ENCODE measurements at places on chromosomes 7 and 10.

- no peak overlapping the region for H3K27ac ChIP-seq
- no peaks in the 10 kb centered on the region for H3K36me3 ChIP-seq
- no peaks in the 10 kb centered on the region for H3K27me3 ChIP-seq
Observed at GRCh38 chr10:133115976-133116375, 28.3 kb downstream of the ADGRA1 start.

DNA sequence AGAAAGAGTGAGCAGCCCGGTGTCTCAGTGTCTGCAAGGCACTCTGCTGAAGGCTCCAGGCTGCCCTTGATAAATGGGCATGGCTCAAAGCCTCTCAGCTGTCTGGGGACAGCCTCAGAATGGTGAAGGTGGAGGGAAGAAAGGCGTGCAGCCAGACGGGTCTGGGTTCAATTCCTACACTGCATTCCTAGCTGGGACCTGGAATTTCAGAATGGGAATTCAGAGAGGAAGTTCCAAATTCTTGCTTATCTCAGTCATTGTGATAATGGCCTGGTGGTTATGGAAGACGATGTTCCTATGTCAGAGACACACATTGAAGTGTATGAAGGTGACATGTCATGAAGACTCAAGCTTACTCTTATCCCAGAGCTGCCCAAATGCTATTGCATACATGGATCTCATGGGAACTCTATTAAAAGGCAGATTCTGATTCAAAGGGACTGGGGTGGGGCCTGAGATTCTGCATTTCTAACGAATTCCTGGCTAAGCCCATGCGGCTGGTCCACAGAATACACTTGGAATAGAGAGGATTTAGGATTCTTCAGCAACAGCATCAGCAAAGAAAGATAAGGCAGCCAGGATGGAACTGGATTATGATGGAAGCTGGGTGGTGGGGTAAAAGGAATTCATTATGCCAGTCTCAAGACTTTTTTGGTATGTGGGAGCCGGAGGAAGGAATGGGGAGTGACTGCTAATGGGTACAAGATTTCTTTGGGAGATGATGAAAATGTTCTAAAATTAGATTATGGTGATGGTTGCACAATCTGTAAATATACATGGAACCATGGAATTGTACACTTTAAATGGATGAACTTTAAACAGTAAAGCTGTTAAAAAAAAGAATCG, 82.6 kb upstream of the ZMIZ1 start:
- no peaks in the 10 kb centered on the region for H3K36me3 ChIP-seq
- DNase-seq: no peak
- no peak overlapping the region for H3K4me3 ChIP-seq
- H3K4me1 ChIP-seq: no peaks in the 10 kb centered on the region

DNA sequence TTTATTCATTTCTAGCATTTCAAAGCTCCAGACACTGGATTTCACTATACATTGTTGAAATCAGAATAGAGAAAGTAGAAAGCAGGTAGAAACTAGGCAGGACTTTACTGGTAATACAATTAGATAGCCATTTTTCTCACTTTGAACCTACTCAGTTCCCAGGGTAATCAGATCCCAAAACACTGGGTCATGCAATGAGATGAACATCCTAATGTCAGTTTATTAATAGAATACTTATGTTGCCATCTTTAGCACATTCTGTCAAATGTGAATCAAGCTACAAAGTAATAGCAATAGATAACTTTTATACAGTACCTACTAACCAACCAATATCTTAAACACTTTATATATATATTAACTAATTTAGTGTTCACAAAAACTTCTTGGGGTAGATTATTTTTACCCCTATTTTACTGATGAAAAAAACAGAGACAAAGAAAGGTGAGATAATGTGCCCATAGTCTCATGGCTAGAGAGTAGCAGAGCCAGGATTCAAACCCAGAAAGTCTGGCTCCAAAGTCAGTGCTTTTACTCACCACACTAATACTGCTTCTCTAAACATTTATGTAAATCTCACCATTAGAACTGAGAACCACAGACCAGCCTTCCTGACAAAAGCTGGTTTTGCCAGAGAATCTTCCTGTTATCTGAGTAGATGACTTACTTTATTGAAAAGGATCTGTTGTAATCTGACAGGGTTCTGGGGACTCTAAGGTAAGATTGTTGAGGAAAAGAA, 153.8 kb upstream of the KAT6B start:
- no peaks in the 10 kb centered on the region for H3K27me3 ChIP-seq
- H3K4me1 ChIP-seq: no peaks in the 10 kb centered on the region
- no peak overlapping the region for H3K27ac ChIP-seq
- DNase-seq: no peak
- no peak overlapping the region for H3K4me3 ChIP-seq
- H3K36me3 ChIP-seq: no peaks in the 10 kb centered on the region

DNA sequence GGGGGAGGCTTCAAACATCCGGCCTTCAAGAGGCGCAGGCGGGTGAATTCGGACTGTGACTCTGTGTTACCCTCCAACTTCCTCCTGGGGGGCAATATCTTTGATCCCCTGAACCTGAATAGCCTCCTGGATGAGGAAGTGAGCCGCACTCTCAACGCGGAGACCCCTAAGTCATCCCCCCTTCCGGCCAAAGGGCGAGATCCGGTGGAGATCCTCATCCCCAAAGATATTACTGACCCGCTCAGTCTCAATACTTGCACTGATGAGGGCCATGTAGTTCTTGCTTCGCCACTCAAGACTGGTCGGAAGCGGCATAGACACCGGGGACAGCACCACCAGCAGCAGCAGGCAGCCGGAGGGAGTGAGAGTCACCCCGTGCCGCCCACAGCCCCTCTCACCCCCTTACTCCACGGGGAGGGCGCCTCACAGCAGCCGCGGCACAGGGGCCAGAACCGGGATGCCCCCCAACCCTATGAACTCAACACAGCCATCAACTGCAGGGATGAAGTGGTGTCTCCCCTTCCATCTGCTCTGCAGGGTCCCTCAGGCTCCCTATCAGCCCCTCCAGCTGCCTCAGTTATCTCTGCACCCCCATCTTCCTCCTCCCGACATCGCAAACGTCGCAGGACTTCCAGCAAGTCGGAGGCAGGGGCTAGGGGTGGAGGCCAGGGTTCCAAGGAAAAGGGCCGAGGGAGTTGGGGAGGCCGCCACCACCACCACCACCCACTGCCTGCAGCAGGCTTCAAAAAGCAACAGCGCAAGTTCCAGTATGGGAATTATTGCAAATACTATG, 1.1 kb downstream of the MEPCE start:
- no peaks in the 10 kb centered on the region for H3K36me3 ChIP-seq
- no peaks in the 10 kb centered on the region for H3K27me3 ChIP-seq
- peak overlapping the region; percentile 86 for H3K4me3 ChIP-seq
- no peak overlapping the region for H3K27ac ChIP-seq
- DNase-seq: no peak

DNA sequence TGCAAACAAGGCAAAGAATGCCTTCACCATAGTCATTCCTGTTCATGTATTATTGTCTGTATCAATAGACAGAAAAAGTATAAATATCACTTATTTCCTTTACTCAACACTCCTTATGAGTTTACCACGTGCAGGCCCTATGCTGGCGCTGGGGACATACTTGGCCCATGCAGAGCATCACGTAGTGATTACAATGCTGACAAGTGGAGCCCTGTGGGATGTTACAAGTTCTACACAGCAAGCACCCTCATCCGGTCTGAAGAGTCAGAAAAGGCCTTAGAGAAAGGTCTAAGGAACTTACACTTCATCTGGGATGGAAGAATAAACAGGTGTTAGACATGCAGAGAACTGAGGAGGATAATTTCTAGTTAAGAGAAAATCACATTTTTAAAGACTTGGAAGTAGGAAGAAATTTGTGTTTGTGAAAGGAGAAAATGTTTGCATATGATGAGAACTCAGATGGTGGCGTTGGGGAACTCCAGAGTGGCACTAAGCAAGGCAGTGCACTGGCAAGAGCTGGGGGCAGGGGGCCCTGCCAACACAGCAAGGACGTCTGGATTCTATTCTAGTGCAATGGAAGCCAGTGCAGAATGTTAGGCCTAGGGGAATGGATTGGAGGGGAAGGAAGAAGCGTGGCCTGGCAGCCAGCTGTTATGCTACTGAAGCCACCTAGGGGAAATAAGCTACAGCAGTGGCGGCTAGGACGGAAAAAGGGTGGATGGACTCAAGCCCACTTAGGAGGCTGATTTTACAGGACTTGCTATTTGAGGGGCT, 116.2 kb downstream of the ELMO1 start:
- no peak for DNase-seq
- no peaks in the 10 kb centered on the region for H3K36me3 ChIP-seq
- no peak overlapping the region for H3K27ac ChIP-seq
- H3K4me1 ChIP-seq: no peaks in the 10 kb centered on the region
- no peaks in the 10 kb centered on the region for H3K27me3 ChIP-seq

DNA sequence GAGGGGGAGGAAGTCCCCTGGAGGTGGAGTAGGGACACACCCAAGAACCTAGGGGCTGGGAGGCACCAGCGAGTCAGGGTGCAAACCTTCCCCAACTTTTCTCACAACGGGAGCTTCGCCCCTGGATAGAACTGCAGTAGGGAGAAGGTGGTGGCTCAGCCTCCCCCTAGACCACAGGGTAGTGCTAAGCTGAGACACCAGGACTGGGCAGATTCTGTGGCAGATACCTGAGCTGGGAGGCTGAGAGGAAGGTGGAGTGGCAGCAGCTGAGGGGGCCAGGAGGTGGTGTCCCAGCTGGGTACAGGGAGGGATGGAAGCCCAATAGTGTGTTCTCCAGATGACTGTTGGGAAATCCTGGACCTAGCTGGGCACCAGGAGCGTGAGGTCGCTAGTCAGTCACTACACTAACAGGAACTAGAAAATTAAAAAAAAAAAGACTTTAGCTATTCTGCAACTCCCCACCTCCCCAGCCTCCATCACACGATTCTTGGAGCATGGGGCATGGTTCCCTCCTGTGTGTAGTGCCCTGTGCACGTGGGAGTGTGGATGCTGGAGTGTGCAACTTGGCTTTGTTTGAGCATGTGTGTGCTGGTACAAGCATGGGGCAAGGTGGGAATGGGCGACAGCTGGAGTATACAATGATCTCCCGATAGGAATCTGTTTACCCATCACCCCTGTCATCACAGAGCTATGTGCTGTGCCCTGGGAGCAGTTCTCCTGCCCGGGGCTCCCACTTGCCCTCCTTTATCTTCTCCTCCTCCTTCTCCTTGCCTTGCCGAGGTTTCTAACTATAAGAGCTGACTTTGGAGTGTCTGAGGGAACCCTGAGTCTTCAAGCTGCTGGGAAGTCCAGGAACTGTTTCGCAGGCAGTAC, 8.8 kb upstream of the TRPV6 start:
- H3K27me3 ChIP-seq: no peaks in the 10 kb centered on the region
- H3K27ac ChIP-seq: no peak overlapping the region
- no peak for DNase-seq
- H3K36me3 ChIP-seq: no peaks in the 10 kb centered on the region

GRCh38 chr10:70479165-70479581, 606 bp downstream of the PALD1 start:
- peak overlapping the region; percentile 47 for H3K27ac ChIP-seq
- DNase-seq: no peak
- H3K4me3 ChIP-seq: no peak overlapping the region
- no peaks in the 10 kb centered on the region for H3K36me3 ChIP-seq

- no peak for DNase-seq
- no peaks in the 10 kb centered on the region for H3K4me1 ChIP-seq
- no peaks in the 10 kb centered on the region for H3K36me3 ChIP-seq
Observed at GRCh38 chr7:122750389-122750788, 47.7 kb upstream of the RNF148 start.

DNA sequence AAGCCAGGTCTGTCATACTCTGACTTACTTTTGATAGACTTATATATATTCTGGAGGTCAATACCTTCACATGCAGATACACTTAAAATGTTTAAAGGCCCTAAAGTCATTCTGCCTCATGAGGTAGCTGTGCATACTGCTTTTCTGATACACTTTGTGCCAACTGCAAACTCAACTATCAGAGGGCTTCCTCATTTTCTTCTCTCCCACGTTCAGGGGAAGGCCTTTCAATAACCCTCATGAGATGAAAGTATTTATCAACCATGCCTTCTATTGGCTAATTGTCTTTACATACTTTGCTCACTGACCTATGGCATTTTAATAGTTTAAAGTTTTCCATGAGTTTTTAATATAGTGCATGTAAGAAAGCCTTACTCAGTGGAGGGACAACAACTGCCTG, 112.7 kb upstream of the AMPH start:
- H3K27ac ChIP-seq: no peak overlapping the region
- no peaks in the 10 kb centered on the region for H3K4me1 ChIP-seq
- DNase-seq: no peak
- H3K36me3 ChIP-seq: no peaks in the 10 kb centered on the region
- H3K27me3 ChIP-seq: no peaks in the 10 kb centered on the region
- no peak overlapping the region for H3K4me3 ChIP-seq

GRCh38 chr10:11154849-11155498, 137.3 kb downstream of the CELF2 start:
- H3K27ac ChIP-seq: no peak overlapping the region
- H3K4me3 ChIP-seq: no peak overlapping the region
- no peaks in the 10 kb centered on the region for H3K4me1 ChIP-seq

DNA sequence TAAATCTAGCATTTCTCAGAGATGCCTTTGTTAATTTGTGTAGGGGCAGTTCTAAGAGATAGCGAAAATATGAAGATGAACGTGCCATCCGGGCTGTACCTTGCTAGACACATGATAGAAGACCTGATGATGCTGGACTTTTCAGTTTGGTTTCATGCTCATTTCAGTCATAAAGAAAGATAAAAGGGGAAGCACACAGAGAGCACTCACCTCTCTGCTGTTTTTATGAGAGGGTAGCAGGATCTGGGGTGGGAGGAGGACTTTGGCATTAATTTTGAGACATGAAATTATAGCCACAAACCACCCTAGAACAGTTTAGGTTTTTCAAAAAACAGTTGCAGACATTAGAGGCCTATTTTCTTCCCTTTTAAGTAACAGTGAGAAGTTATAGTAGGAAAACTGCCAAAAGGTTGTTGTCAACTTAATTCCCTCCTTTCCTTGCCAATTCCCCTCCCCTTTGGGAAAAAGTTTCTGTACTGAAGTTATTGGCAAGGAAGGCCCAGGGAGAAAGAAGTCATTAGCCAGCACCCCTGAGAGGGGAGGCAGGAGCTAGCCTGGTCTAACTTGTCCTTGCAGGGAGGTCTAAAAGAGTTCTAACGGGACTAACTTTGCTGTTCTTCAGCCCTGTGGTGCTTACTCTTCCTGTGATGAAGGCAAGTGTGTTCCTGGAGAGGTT, 2.6 kb downstream of the ST7 start:
- H3K4me1 ChIP-seq: peaks cover 4% of the 10 kb centered on the region
- no peak for DNase-seq
- H3K36me3 ChIP-seq: no peaks in the 10 kb centered on the region
- H3K27ac ChIP-seq: peak overlapping the region; percentile 21
- no peak overlapping the region for H3K4me3 ChIP-seq

GRCh38 chr7:74059037-74059436, 24.6 kb upstream of the LIMK1 start:
- H3K27me3 ChIP-seq: no peaks in the 10 kb centered on the region
- no peak for DNase-seq

Data from adrenal gland (tissue), 19 donors.